CD8-positive, alpha-beta memory T cell (primary cell): ENCODE measurements at places on chromosomes 1 and 21.

DNA sequence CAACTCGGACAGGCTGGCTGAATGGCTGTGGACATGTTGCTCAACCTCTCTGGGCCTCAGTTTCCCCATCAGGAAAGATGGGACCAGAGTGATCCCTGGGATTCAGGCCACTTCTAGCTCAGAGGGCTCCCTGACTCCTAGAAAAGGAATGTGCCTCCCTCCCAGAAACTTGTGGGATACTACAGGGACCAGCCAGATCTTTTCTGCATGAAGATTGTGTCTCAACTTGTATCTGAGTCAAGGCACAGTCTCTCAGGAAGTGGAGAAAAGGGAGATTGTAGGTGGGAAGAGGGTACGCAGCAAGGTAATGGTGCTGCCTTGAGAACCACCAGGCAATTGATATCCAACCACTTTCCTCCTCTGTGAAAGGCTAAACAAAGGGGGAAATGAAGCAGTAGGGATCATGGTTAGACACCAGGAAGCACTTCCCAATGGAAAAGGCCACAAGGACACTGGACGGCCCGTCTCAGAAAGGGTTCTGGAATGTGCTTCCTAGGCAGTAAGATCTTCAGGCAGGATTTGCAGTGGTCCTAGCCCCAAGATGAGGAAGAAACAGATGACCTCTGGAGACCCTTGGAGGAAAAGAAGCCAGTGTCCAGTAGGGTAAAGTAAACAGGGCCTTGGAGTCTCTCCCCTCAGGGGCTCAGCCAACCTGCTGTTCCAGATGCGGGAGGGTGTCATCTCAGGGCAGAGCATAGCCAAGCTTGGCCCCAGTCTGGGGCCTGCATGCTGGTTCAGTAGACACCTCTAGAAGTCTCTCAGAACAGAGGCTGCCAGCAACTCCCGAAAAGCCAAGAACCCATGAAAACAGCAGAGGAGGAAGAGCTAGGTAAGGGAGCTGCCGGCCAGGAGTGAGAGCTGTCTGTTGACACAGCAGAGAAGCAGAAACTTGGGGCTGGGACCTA is 16.8 kb downstream of the IFFO2 start:
- DNase-seq = no peak

GRCh38 chr1:28983509-28984310 is 69.3 kb downstream of the EPB41 start:
- DNase-seq = peak; percentile 2

- DNase-seq = no peak
These were observed 48.2 kb downstream of the CYP2J2 start for GRCh38 chr1:59878370-59878769.

DNA sequence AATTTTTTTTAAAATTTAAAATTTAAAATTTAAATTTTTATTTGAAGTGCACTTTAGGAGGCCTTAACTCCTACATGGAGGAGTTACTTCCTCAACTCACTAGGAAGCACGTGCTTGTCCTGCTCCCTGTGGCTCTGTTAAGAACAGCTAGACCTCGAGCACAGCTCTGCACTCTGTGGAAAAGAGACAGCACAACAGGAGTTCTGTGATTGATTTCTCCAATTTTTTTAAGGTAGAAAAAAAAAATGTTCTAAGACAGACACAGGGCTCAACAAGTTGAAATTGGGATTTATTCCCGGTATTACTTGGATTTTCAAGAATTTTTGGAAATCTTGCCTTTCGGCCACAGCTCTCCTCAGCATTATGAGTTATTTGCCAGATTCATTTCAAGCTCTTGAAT is 356.6 kb upstream of the LYPLAL1 start:
- DNase-seq = no peak

- DNase-seq = no peak
These were observed 375.7 kb upstream of the B3GALT2 start for GRCh38 chr1:193562121-193562520.

- DNase-seq = no peak
These were observed 118.4 kb downstream of the HIVEP3 start for GRCh38 chr1:41800311-41800829.

DNA sequence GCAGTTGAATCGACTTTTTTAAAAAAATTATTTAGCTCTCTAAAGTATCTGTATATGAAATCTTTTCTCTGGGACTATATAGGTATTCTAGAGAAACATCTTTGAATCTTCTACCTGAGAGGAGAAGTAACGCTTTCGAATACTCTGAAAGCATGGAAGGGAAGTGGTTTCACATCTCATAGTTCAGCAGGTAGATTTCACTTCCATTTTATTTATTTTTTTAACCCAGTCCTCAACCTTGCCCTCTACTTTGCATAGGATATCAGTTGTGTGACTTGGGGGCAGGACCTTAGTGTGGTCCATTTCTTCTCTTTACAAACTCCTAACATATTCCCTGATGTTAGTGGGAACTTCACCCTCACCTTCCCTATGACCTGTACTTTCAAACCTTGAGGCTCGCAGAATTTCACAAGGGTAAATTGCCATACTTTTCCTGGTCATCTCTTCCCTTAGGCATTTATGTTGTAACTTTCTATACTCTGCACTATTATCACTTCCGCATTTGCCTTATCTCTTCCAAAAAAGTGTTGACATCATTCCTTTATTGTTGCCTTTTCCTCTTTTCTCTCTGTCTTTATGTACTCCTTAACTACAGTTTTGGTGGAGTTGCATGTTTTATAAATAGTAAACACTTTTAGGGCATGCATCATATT is 1208.5 kb upstream of the ADGRL4 start:
- no peak for DNase-seq

DNA sequence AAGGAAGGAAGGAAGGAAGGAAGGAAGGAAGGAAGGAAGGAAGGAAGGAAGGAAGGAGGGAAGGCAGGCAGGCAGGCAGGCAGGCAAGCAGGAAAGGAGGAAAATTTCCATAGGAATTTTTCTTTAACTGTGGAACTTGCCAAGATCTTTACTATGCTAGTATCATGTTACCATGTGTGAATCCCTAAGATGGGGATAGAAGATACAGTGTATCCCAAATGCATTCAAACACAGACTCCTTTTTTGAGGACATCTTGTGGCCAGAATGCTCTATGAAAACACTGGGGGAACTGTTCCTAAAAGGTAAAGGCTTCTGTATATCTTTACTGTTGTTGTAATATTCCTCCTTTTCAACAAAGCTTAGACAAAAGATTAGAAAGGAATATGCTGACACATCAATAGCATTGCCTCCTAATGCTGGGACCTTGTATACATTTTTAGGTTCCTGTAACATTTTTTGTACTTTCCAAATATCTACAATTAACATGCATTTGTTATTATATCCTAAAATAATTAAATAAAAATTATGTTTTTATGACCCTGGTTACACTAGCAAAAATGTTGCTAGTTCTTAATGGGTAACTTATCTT is 20.6 kb downstream of the CCDC190 start:
- DNase-seq = no peak

- peak; percentile 51 for DNase-seq
These were observed 46.2 kb upstream of the BCL9 start for GRCh38 chr1:147494998-147495580.

DNA sequence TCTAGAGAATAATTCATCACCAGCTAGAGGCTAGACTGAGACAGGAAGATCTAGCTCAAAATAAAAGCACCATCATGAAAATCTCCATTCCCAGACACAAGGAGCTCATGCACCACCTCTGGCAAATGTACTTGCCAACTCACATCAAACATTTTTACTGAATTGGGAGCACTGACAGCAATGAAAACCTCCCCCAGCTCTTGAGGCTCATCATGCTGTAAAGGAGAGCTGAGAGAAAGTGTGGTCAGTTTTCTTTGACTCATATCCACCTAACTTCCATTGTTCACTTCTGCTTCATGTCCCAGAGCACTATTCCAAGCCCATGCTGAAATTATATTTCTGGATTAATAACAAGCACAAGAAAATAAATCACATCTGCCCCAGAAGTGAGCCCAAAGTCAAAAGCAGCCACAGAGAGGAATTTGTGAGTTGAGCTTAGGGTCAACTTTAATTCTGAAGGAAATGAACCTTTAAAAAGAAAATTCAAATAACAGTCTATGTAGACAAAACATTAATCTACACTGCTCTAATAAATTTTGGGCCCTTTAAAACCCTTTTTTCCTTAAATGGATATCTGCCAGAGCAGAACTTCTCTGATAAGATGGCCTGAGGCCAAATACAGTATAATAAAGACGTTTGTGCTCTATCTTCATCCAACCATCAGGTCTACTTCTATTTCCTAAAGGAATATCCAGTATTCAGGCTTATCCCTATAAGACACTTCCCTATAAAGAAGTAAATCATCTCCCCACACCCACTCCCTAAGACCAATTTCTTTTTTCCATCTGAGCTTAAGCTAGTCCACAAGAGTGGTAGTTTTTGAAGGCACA is 85.9 kb upstream of the ADAM30 start:
- DNase-seq = no peak

GRCh38 chr1:178039891-178040290 is 54.0 kb upstream of the RASAL2 start:
- DNase-seq = no peak

GRCh38 chr21:42199868-42200463 is 19.0 kb upstream of the ABCG1 start:
- DNase-seq = no peak

- no peak for DNase-seq
These were observed 96.6 kb downstream of the SEC16B start for GRCh38 chr1:177873238-177873637.

- DNase-seq = no peak
These were observed 15.9 kb upstream of the CPLANE2 start for GRCh38 chr1:16252912-16253311.

GRCh38 chr1:237124856-237125462 is 83.0 kb downstream of the RYR2 start:
- DNase-seq = no peak

DNA sequence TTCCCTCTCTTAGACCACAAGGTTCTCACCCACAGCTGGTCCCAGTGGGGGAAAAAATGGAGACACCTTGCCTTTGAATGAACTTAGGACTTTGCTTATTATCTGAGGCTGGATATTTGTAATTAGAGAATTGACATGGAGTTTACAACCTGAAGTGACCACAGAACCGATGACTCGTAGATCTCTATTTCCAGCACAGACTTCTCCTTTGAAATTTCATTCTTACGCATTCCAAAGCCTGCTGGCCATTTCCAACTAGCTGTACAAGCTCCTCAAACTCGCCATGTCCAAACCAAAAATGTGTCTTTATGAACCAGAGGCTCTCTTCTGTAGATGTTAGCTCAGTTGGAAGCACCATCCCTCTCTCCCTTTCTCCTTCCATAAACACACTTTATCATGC is 12.0 kb downstream of the RAB7B start:
- DNase-seq = no peak

DNA sequence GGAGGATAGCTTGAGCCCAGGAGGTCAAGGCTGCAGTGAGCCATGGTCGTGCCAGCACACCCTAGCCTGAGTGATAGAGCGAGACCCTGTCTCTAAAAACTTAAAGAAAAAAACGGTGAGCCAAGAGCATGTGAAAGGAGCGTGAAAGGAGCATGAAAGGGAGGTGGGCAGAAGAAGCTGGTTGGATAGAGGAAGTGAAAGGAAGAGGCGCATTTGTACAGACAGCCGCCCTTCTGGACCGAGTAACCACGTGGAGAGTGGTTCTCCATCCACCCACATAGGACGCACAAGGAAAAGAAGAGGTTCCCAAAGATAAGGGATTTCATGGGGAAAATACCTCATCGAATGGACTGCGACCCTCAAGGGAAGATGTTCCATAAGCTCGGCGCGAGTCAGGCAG is 60.4 kb upstream of the IFNAR2 start:
- no peak for DNase-seq

DNA sequence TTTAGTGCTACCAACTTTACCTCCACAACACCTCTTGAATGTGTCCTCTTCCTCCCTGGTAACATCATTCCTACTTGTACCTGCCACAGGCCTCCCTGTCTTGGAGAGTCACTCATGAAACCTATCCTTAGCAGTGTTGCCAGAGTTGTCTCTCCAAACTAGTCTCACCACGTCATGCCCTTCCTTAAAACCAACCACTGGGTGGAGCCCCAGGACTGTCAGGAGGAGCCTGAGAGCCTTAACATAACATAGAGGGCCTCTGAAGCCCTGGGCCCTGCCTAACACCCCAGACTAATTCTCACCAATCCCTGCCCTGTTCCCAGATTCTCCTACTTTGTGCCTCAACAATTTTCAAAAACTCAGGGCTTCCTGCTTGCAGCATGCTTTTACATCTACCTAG is 65.3 kb downstream of the ZNF697 start:
- DNase-seq = no peak

GRCh38 chr1:241596633-241597032 is 43.5 kb downstream of the CHML start:
- DNase-seq = no peak

DNA sequence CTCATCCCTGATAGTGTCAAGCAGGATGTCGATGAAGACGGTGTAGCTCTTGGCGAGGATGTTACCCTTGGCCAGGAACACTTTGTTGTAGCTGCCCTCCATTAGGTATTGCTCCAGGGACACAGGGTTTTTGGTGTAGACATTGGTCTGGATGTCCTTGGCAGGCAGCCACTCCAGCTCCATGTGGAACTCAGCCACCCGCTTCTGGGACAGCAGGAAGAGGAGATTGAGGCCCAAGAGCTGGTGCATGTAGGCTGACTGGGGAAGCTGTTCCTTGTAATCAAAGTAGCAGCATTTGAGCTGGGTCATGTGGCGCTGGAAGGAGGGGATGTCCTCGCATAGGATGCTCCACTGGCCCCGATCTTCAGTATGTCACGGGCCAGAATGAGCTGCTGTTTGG is 9.5 kb downstream of the IL6R start:
- DNase-seq = no peak

DNA sequence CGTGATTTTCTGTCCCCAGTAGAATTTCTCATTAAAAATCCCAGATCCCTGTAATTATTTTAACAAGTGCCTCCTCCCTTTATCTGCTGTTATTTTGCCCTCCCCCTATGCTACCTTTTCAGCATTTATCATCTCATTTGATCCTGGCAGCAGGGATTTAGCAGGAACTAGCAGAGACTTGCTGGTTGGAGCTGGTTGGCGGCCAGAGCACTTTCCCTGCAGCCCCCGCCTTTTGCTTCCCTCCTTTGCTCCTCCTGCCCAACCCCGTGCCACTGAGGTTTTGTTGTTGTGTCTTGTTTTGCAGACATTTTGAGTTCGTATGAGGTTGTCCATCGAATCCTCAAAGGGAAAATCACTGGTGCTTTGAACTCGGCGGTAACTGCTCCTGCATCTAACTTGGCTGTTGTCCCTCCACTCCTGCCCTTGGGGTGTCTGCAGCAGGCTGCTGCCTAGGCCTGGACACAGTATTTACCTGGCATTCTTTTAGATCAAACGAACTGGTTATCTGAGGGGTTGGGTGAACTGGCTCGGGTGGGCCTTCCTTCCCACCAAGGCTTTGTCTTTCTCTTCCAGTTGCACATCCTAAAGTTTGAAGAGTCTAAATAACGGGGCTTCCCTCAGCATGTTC is 11.2 kb downstream of the UBE2Q1 start:
- DNase-seq = no peak
